ENCODE measurements at places on chromosomes 6 and 20. TPM values are rescaled to one million over a fixed set of nuclear protein-coding genes. Genes with fewer than 3 reads are reported as not detected.

HRH3 gene
- not detected for total RNA-seq

BTNL2 gene
- not detected for total RNA-seq

RFX6 gene
- not detected for total RNA-seq

WFDC2 gene
- total RNA-seq, result 0.26 TPM

NKX2-2 gene
- not detected for total RNA-seq

HELZ2 gene
- 58.7 TPM for total RNA-seq

CCM2L gene
- 0.13 TPM for total RNA-seq

TP53TG5 gene
- not detected for total RNA-seq

C20orf141 gene
- total RNA-seq, result not detected

TUBB2B gene
- 2.3 TPM for total RNA-seq

MOXD1 gene
- total RNA-seq, result 16.0 TPM

ECT2L gene
- total RNA-seq, result not detected

ISM1 gene
- 0.26 TPM for total RNA-seq

MEI4 gene
- total RNA-seq, result not detected

PKHD1 gene
- total RNA-seq, result under 0.01 TPM

RNF182 gene
- 5.3 TPM for total RNA-seq

RHAG gene
- not detected for total RNA-seq

TMEM244 gene
- total RNA-seq, result not detected

CST2 gene
- total RNA-seq, result not detected

PHACTR3 gene
- 0.26 TPM for total RNA-seq

HCRTR2 gene
- not detected for total RNA-seq

RNF144B gene
- not detected for total RNA-seq

MAP7 gene
- 0.52 TPM for total RNA-seq

OR2B6 gene
- not detected for total RNA-seq

SLC22A2 gene
- not detected for total RNA-seq

SLC25A27 gene
- total RNA-seq, result 7.9 TPM

ARHGAP40 gene
- total RNA-seq, result 0.91 TPM

CALHM6 gene
- 2.0 TPM for total RNA-seq

MYLK4 gene
- 0.24 TPM for total RNA-seq

EEF1A2 gene
- 1.3 TPM for total RNA-seq

RAET1G gene
- total RNA-seq, result 0.13 TPM

SLC12A5 gene
- total RNA-seq, result not detected

FKBP5 gene
- 94.8 TPM for total RNA-seq

EIF2S2 gene
- total RNA-seq, result 92.2 TPM

PPP1R14C gene
- total RNA-seq, result not detected

RAB44 gene
- total RNA-seq, result 0.13 TPM

SLC26A8 gene
- total RNA-seq, result not detected

QRSL1 gene
- 9.1 TPM for total RNA-seq

APCDD1L gene
- 6.3 TPM for total RNA-seq

PDE10A gene
- 44.2 TPM for total RNA-seq

GABRR1 gene
- total RNA-seq, result not detected

CD24 gene
- total RNA-seq, result 6.5 TPM

BPI gene
- 0.13 TPM for total RNA-seq

OOEP gene
- total RNA-seq, result not detected

FAM110A gene
- total RNA-seq, result 4.7 TPM

DDO gene
- total RNA-seq, result 0.65 TPM

MRPS10 gene
- 38.4 TPM for total RNA-seq

EMILIN3 gene
- under 0.01 TPM for total RNA-seq

XKR7 gene
- not detected for total RNA-seq

TMEM217 gene
- total RNA-seq, result 2.5 TPM

DEFB124 gene
- total RNA-seq, result not detected

ULBP1 gene
- 0.88 TPM for total RNA-seq

CFB gene
- total RNA-seq, result 10.7 TPM

RSPO3 gene
- total RNA-seq, result 0.26 TPM

HEY2 gene
- total RNA-seq, result not detected

CLDN20 gene
- not detected for total RNA-seq

OR2H2 gene
- not detected for total RNA-seq

PACRG gene
- not detected for total RNA-seq

Measured in epithelial cell of alveolus of lung (primary cell).